ENCODE measurements at places on chromosomes 12 and 14. TPM values are rescaled to one million over a fixed set of nuclear protein-coding genes. Genes with fewer than 3 reads are reported as not detected.

SERPINA12 gene
- total RNA-seq = not detected

- no peak for DNase-seq
Measured at GRCh38 chr14:75440733-75441477, 13.1 kb downstream of the JDP2 start.

STXBP6 gene
- 42.9 TPM for total RNA-seq

GRCh38 chr12:132806857-132807256 lies 21.8 kb downstream of the GOLGA3 start:
- no peak for DNase-seq

PLEKHD1 gene
- 0.11 TPM for total RNA-seq

- no peak for DNase-seq
Measured at GRCh38 chr14:34365309-34365915, 96.6 kb downstream of the SPTSSA start.

GRCh38 chr12:41277100-41277945 lies 89.2 kb downstream of the PDZRN4 start:
- DNase-seq = peak; percentile 11

- DNase-seq = no peak
Measured at GRCh38 chr14:63544591-63545299, 1.6 kb upstream of the PPP2R5E start.

- no peak for DNase-seq
Measured at GRCh38 chr12:120680165-120680738, 6.7 kb upstream of the MLEC start.

DNA sequence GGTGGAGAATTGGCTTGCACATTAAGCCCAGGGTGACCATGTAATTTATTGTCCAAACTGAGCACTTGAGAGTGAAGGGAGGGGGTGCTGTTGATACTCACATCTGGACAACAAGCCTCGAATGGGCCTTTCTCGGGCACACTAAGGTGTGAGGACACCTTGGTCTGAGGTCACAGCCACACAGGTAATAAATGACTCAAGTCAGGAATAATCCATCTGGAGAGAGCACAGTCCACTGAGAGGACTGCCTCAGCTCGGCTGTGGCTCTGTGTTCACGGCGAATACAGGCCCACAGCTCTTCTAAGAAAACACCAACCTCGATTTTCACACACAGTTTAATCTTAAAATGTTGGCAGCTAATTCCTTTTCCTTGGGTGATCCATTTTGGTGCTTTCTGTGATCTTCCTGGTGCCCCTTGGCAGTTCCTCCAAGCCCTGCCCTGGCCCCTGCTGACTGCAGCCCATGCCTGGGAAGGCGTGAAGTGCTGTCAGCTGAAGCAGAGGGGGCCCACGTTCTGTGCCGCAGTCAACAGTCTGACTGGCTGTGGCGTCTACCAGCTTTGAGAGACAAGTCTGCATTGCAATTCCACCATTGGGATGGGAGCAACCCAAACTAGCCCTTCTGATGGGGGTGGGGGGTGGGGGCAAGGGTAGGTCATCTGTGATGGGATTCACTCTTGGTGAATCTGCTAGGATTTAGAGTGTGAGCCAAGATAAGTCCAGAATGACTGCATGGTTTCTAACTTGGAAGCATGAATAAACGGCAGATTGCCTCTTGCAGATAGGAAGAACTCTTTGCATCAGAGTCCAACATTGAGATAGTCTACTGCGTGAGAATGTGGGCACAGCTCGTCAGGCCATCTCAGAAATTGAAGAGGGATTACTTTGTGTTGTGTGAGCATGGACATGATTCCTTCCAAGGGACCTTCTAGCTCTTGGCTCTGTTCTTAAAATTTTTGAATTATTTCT lies 42.8 kb downstream of the ZNF664 start:
- no peak for DNase-seq

- DNase-seq = no peak
Measured at GRCh38 chr14:38056270-38056669, 151.4 kb upstream of the SSTR1 start.

- DNase-seq = no peak
Measured at GRCh38 chr12:16857456-16857923, 251.5 kb upstream of the LMO3 start.

C12orf54 gene
- total RNA-seq = 1.5 TPM

B4GALNT3 gene
- 1.4 TPM for total RNA-seq

MEG3 gene
- 530 TPM for total RNA-seq

GRCh38 chr14:104126753-104127152 lies 11.6 kb upstream of the KIF26A start:
- no peak for DNase-seq

DNA sequence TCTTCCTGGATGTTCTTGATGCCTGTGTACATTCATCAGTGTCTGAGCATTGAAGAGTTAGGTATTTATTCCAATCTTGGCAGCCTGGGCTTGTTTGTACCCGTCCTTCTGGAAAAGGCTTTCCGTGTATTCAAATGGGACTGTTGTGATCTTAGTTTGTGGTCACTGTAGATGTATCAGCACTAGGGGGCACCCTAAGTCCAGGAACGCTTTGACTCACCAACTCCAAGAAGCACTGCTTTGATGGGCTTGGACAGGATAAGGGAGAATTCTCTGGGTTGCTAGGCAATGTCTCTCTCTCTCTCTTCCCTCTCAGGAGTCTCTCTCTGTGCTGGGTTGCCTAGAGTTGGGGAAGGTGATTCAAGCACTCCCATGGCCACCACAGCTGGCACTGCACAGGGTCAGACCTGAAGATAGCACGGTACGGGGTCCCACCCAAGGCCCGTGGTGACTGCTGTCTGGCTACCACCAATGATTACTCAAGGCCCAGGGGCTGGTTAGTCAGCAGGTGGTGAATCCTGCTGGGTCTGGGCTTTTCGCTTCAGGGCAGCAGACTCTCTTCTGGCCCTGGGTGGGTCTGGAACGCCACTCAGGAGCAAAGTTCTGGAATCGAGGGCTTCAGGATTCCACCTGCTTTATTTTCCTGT lies 211.1 kb upstream of the RGS6 start:
- DNase-seq = no peak

DNA sequence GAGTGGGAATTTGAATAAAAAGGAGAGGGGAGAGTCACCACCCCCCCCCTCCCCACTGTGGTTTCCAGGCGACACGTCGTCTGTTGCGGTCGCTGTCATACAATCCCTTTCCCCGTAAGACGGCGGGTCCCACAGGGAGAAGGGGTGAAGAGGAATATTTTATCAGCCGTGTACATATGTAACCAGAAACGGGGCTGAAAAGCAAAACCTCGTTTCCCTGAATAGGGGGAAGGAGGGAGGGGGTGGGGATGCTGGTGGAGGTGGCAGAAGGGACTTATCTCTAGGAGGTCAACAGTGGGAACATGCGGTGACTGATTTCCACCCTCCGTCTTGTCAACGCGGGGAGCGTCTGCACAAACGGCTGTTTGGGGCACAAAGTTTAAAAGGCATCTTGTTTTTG lies 171.4 kb downstream of the RBM19 start:
- no peak for DNase-seq

DNA sequence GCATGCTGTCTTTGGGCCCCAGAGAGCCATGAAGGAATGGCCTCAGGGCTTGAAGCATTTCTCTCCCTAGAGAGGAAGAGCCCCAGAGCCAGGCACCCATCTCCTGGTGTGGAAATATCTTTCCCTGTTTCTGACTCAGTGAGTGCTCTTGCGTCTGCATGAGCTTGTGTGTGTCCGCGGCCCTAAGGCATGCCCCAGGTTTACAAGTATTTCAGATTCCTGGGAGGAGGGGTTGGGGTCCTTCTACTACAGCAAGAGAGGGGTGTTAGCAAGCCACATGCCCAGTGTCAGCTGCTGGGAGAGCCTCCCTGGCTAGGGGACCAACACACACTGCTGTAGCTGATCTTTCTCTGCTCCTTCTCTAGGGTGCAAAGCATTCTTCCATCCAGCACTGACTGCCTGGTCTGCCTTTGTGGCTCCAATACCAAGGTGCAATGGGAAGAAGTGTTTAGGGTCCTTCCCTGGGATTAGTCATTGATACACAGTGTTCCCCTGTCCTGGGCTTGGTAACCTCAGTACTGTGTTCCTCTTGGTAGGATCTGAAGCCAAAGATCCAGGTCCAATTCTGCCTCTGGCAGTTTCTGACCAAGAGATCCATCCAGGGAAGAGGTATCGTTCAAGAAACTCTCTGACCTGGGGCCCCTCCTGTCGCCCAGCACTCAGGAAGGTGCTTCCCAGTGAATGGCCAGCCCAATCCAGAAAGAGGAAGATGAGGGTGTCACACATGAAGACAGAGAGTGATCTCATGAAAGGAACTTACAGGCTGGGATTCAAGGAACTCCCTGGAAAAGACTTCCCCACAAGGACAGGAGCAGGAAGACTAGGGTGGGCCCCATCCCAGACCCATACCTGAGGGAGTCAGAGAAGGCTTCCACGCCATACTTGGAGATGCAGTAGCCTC lies 3.1 kb downstream of the RDH16 start:
- DNase-seq = no peak

PHLDA1 gene
- 26.4 TPM for total RNA-seq

MYO1H gene
- total RNA-seq = not detected

DNA sequence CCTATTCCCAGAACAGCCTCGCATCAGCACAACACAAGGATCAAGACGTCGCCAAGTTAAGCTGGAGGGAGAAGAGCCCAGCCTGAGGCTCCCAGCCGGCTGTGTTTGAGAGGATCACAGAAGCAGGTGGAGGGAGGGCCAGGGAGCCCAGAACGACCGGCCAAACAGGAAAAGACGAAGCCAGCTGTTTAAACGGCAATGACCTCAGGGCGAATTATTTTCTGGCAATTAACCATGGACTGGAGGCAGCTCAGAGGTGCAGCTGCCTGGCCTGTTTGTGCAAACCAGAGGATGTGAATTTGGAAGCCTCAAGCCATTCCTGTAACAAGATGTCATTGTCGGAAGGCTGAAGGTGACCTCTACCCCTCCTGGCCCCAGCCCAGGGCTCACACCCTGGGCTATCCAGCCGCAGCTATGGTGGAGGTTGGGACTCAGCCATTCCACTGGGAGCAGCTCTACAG lies 175.8 kb upstream of the PRMT8 start:
- DNase-seq = peak; percentile 64

- DNase-seq = no peak
Measured at GRCh38 chr12:91551927-91552326, 369.3 kb upstream of the DCN start.

DNA sequence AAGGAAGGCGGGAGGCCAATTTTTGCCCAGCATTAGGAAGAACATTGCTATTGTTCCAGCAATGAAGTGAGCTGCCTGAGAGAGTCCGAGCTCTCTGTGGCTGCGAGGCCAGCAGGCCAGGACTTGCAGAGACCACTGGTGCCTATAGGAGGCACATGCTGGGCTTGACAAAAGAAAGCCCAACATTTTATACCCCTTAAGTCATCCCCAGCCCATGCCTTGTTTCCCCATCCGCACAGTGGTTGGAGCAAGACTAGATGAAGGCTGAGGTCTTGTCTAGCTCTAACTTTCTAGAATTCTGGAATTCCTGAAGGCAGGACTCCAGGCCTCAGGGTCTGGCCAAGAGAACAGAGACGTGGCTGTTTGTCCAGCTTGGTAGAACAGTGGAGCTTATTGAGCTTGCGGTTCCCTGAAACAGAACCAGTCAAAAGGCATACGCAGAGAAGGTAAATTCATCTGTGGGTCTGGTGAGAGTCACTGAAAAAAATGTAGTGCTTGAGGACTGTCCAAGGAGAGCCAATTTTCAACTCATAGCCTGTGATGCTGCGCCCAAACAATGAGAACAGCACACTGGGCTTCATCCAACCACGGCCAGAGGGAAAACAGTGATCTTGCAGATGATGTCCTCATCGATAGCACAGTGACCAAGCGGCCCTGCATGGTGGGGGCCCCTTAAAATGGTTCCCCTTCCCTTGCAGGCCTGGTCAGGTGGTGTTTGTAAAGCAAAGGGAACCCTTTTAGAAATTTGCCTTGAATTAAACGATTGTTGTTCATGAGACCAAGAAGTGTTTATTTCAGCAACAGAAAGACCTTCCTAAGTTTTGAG lies 27.1 kb upstream of the COL2A1 start:
- no peak for DNase-seq

- DNase-seq = no peak
Measured at GRCh38 chr14:64812412-64812811, 67.3 kb downstream of the SPTB start.

DNA sequence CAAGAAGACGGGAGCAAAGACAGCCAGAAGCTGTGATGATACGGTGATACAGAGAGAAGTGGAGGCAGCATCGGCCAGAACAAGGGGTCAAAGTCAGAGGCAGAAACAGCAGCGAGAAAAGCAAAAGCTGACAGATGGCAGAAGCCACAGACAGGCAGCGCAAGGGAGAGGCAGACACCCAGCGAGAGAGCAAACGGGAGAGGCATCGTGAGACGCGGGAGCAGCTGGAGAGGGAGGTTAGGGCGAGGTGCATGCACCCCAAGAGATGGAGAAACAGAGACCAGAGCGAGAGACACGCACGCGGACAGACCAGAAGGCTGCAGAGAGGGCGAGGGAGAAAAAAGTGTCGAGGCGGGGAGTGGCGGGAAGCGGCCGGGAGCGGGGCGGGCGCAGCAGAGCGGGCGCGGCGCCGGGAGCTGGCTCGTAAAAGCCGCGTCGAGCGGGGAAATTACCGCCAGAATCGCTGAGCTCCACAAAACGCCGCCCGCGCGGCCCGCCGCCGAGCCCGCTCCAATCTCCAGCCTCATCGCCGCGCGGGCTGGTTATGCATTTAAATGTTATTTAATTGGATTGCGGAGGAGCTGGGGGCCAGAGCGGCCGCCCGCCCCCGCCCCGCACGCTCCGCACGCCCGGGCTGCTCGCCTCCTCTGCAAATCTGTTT lies 15.6 kb downstream of the SMUG1 start:
- no peak for DNase-seq

GRCh38 chr14:57319636-57320192 lies 50.9 kb downstream of the AP5M1 start:
- no peak for DNase-seq

DNA sequence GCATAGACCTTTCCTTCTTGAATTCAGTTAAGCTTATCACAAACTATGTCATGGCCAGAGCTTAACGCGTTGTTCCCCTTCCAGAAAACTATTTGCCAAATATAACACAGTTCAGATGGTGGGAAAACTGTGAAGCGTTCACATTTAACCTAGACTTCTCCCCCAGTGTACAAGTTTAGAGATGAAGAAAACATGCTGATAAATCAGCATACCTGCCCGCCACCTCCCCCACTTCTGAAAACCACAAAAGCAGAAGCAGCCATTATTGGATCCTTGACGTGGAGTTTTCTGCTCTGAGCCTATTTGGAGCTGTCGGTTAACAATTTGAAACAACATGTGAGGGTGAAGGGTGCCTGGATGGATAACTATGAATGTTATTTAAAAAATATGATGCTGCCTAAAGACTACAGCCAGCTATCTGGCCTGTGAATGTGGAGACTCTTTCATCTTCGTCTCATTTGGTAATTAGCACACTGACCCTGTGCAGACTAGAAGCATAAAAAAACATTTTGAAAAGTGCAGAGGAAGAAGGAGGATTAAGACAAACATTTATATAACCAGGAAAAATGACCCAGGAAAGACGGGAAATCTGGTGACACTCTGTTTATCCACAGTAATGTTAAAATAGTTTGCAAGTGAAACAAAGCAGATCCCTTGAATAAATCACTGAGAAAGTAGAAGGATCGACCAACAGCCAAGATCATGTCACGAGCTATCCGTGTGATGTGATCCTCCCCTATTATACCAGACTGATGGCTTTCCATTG lies 408.2 kb downstream of the AEBP2 start:
- no peak for DNase-seq

SERPINA4 gene
- total RNA-seq = not detected

Data from urinary bladder (tissue), 4 donors.